HFF-Myc (cell line): ENCODE measurements at places on chromosomes 16 and 17.

- DNase-seq: no peak
These were observed 28.9 kb downstream of the BEAN1 start for GRCh38 chr16:66455970-66456369.

GRCh38 chr17:78896834-78897663 lies 6.0 kb downstream of the CEP295NL start:
- DNase-seq: no peak

- DNase-seq: no peak
These were observed 10.9 kb upstream of the CCL8 start for GRCh38 chr17:34308371-34308770.

GRCh38 chr16:51031598-51031997 lies 119.5 kb downstream of the SALL1 start:
- no peak for DNase-seq

- DNase-seq: no peak
These were observed 72.1 kb downstream of the RPTOR start for GRCh38 chr17:80616705-80617104.

GRCh38 chr17:47855737-47856136 lies 4.8 kb upstream of the SP6 start:
- DNase-seq: no peak
